ENCODE measurements at places on chromosomes 13 and 19.

GRCh38 chr19:2561895-2562294 is 86.0 kb downstream of the GADD45B start:
- no peak for DNase-seq

GRCh38 chr19:51157265-51157664 is 15.2 kb downstream of the SIGLEC7 start:
- DNase-seq: no peak

- no peak for DNase-seq
Measured at GRCh38 chr13:112996671-112997091, 27.7 kb downstream of the MCF2L start.

GRCh38 chr19:44875666-44876451 is 15.2 kb upstream of the TOMM40 start:
- no peak for DNase-seq

DNA sequence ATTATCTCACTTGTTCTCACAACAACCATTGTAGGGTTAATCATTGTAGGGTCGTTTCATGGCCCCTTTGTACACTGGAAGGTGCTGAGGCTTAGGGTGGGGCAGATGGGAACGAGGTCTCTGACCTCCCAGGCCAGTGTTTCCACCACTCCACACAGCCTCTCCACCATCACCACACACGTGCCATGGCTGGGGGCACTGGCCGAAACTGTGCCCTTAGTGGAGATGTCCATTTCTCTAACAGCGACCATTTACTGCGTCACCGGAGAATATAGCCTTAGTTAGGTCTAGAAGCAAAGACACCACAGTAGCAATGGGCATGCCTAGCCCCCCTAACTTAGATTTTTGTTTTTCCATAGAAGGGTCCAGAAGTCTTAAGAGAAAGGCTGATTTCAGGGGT is 36.5 kb downstream of the COL4A1 start:
- DNase-seq: no peak
